GM23338 (cell line): ENCODE measurements at places on chromosomes 12 and 14.

DNA sequence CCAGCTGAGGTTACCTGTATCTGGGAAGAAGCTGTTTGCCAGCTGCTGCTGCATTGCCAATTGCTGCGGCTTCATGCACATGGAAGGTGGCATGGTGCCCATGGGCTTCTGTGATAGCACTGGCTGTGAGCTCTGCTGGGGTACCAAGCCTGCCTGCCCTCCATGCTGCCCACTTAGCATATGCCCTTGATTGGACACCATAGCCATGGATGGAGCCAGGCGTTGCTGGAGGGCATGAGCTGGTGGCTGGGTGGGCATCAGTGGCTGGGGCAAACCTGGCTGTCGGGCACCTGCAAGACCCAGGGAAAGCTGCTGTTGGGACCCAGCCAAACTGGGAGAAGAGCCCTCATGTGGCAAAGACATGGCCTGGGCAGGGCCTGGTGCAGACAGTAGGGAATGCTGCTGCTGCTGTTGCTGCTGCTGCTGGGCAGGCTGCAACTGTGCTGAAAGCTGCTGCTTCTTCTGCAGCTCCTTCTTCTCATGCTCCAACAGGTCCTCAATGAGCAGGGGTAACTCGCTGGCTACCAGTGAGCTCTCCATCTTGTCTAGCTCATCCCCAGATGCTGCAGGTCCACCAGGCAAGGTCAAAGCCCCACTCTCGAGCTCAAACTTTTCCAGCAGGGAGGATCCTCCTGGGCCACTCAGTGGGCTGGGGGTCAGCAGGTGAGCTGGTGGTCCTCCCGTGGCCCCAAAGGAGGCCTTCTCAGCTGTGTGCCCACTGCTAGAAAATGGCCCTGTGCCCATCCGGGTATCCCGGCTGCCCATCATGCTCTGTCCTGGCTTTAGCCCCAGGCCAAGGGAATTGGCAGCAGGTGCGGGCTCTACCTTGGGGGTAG, 18.8 kb upstream of the PRKAG1 start:
- DNase-seq = no peak

GRCh38 chr14:81772381-81772780, 238.7 kb upstream of the SEL1L start:
- DNase-seq = no peak

DNA sequence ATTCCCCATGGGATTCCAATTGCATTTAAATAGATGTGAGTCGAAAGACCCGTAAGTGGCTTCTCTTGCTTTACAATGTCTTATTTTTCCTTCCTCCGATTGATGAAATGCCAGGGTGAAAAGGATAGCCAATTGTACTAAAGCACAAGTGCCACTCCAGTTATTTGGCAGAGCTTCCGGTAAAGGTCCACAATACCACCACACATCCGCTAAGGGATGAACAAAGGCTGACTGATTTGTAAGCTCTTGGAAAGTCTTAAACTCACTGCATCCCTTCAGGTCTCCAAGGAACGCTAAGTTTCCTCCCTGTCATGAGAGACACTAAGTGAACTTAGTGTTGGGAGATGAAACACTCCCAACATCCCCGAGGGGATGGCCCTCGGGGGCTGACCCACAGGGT, 21.2 kb upstream of the RNASE1 start:
- DNase-seq = no peak

GRCh38 chr12:97572220-97572619, 109.6 kb downstream of the RMST start:
- DNase-seq = no peak

DNA sequence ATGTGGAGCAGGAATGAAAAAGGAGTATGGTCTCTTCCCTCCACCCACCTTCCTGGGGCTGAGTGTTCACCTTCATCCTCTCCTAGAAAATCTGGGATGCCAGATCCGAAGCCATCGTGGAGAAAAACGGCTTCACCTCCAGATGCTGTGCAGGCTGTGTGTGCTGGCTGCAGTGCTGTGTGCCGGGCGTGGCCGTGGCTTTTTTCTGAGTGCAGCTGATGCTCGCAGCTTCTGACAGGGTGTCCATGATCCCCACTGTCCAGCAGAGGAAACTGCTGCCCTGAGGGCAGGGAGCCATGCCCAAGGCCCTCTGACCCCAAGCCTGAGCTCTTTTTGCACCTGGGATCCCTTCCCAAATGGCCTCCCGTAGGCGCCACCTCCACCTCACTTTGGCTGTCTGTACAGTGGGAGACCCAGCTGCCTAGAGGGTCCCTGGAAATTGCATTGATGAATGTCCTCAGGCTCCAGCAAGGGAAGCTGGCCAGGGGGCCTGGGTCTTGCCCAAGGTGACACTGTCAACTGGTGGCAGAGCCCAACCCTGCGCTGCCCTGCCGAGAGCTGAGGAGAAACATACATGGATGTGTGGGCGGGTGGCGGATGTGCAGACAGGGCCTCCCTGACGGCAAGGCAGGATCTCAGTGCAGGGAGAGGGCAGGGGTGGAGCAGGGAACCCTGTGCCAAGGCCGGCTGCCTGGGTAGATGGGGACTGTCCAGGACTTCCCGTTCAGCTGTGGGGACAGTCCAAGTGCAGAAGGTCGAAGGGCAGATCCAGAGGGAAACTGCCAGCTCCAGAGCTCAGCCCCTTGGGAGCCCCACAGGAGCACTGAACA, 53.3 kb downstream of the BEGAIN start:
- DNase-seq = no peak

DNA sequence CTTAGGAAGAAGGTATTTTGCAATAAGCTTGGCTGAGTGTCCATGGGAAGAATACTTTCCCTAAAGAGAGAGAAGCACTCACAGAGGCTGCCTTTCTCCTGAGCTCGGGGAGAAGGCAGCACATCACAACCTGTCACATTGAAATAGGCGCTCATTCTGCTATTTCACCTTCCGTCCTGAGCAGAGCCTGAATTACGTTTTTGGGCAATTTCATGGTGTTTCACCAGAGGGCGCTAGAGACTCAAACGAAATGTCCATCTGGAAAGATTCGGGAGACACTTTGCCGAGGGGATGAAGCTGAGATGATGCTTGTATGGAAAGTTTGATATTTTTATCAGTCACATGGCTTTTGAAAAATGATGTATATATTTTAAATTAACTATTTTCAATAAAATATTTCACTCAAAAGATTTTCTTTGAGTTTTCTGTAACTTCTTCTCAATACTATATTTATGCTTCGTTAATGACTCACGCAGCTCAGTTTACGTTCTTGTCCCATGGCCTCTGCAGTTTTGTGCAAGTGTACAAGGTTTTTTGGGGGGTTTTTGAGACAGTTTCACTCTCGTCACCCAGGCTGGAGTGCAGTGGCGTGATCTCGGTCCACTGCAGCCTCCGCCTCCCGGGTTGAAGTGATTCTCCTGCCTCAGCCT, 17.4 kb upstream of the B4GALNT3 start:
- DNase-seq = peak; percentile 83

GRCh38 chr12:131808744-131809371, 19.3 kb upstream of the MMP17 start:
- DNase-seq = peak; percentile 58

DNA sequence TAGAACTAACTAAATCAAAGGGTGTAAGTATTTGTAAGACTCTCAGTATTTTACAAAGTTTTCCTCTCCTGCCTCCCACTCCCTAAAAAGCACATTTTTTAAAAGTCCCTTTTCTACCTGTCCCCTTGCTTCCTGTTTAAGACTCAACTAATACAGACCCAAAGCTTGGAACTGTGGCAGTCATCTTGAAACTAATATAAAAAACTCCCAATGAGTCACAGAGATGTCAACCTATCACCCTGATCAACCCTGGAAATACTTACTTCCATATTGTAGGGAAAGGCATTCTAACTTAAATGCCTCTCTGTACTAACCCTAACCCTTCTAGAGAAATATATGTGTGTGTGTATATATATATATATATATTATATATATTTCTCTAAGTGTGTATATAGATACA, 184.8 kb downstream of the SPTSSA start:
- no peak for DNase-seq

DNA sequence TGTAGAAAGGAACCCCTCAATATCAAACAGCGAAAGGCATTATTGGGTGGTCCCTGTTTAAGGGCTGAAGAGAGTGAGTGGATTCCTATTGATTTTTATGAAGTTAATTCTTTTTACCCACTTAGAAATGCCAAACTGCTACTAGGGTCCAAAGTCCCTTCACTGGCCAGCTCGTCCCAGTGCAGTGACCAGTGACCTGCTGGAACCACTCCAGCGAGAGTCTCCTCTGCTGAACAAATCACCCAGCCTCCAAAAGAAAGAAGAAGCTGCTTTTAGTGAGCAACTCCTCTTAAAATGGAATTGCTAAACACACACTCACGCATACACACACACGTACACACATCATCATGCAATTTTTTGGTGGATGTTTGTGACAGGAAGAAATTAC, 198.2 kb upstream of the PLEKHG7 start:
- no peak for DNase-seq

DNA sequence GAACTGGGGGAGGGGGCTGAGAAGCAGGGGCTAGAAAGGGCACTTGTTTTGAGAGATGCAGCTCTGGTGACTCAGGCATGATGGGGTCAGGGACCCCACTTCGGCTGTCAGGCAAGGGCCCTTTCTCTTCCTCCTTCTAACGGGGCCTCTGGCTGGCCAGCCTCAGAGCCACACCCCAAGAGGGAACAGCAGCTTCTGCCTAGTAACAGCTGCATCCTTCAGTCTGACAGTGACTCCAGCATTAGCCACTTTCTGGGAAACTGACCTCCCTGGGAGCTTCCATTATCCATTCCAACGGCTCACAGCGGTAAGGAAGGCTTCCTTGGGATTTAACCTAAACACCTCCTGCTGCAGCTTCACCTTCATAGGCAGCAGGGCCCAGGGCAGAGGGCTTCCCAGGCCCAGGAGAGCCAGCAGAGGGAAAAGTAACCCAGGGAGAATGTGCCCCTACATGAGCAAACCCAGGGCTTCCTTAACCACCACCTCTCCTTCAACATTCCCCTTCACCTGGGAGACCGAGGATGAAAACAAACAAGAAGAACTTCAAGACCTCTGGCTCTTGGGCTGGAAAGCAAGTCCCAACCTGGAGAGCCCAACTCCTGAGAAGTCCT, 2.7 kb downstream of the NCKAP5L start:
- DNase-seq = peak; percentile 27

- DNase-seq = no peak
Measured at GRCh38 chr12:41288142-41288811, 100.2 kb downstream of the PDZRN4 start.

DNA sequence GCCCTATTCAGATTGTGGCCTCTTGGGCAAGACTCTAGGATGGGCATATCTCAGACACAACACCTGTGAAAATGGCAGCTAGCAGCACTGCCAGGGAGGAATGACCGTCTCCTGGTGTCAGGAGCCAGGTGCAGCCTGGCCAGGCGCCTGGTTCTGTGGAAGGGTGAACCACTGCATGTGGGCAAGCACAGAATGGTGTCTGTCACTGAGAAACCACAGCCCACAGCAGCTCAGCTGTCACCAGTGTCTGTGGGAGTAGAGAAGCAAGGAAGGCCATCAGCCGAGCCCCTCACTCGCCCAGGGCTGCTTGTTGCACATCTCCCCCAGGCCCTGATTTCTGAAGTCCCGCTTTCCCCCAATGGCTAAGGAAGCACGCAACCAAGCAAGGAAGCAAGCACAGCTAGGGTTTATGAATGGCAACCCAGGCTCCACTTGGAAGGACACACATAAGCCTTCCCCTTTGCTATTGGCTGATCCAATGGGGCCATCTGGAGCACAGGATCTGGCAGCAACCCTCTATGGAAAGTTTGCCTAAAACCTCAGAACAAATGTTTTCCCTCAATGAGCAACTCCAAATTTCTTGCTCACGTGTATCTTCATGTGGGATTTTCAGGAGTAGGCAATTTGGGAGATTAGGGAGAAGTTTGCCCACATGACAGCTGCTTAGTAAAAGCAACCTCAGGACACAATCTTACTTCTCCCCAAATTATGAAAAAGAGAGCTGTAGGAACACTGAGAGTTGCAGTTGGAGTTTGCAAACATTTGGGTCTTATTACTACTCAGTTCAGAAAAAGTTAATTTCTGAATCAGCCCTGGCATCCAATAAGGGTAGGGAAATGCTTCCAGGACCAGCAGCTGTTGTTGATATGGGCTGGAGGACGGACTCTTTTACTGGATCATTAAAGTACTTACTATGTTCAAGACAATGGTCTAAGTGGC, 44.7 kb downstream of the GPHB5 start:
- no peak for DNase-seq

DNA sequence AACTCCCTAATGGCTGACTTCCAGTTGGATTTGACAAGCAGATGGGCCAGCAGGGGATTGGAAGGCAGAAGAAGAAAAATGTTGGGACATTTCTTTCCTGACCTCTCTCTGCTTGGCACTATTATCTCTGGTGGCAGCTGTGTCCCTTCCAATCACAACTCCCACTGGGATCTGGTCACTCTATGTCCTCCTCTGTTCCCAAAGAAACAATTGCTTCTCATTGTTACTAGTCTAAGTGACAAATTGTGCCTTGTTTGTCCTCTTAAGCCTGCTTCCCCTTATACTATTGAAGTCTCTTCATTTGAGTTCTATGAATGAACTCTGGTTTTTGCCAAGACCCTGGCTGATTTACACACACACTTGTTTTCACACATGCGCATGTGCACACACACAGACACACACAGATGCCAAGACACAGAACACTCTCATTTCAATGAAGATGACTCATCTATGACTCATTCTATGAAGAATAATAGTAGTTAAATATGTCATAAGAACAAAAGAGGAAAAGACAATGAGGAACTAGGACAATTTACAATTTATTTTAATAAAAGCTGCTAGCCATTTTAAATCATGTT, 83.0 kb upstream of the FAR2 start:
- DNase-seq = no peak

DNA sequence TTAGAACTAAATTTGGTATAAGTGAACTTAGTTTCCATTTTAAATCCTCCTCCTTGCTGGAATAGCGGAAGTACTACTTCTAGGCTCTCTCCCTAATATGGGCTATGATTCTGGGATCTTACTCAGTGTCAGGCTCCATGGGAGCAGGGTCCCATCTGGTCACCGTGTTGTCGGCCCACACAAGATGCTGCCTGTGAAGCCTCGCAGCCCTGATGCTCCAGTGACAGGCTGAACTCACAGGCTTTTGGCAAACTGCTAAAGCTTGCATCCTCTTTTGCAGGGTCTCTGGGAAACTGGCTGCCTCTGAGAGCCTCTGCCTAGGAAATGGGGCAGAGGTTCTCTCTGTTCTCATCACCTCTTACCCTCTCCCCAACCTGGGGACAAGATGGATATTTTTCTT, 88.4 kb downstream of the RPAP3 start:
- no peak for DNase-seq

DNA sequence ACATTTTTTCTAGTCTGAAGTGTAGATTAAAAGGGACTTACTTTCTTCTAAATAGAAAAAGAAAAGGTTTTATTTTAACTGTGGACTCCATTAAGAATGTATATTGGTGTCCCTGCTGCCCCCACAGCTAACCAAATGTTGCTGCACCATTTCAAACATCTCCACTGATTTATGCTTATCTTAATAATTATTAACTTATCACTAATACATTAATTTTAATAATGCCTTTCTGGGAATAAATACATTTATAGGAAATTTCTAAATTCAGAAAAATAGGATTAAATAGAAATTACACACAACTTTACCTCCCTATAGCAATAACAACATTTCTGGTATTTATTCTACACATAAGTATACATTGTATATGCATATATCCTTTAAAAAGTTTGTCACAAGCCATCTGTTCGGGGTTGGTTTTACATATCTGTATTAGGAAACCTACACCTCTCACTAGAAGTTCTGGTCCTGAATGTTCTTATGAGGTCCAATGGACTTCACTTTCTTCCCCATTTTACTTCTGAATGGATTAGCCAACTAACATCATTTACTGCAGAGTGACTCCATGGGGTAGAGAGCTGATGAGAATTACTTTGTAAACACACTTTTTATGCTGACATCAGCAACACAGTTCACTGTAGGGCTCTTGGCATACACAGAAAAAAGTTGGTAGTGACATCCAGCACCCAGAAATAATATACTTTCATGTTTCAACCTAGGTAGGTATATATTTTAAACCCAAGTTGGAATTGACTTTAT, 9.4 kb upstream of the SELPLG start:
- DNase-seq = no peak
